Cardiac septum (tissue), 1 donor: ENCODE measurements at places on chromosomes 2 and 18. TPM values are rescaled to one million over a fixed set of nuclear protein-coding genes. Genes with fewer than 3 reads are reported as not detected.

The HOXD10 gene
- total RNA-seq = 0.16 TPM

The KIAA2012 gene
- total RNA-seq = not detected

The INO80C gene
- 21.8 TPM for total RNA-seq

The GPC1 gene
- 291 TPM for total RNA-seq

The CD8B2 gene
- total RNA-seq = not detected

The SPEG gene
- 199 TPM for total RNA-seq

The PLGLB2 gene
- 0.97 TPM for total RNA-seq

The ALK gene
- total RNA-seq = not detected

The DIPK1C gene
- total RNA-seq = 5.9 TPM

DNA sequence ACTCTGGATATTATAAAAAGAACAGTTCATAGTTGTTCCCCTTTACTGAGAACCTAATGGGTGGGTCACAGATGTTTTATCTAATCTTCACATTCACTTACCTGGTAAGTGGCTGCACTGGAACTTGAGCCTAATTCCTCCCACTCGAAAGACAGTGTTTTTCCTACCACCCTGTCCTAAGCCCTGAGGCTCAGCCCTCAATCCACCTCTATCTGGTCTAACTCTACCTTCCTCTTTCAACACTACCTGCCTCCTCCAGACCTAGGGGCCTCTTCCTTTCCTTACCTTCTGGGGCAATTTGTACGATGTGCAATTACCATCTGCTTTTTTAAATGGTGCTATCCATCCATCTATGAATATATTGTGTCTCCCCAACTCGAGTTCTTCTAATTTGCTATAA, 9.7 kb upstream of the KIF3C start:
- no peak for DNase-seq

GRCh38 chr2:19575641-19576040, 217.2 kb upstream of the OSR1 start:
- no peak for DNase-seq

DNA sequence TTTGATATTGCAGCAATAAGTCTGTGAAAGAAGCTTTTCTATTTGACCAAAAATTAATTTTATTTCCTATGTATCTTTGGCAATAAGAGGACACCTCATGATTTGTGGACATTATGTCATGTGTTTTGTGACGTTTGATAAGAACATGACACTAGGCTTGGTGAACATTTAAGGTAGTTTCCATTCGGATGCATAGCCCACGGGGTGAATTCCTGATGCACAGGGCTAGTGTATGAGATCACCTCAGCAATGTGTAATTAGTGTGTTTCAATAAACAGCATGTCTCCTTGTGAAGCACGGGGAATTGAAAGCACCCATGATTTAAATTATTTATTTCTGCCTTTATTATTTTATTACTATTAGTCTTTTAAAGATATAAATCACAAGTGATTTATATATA, 146.1 kb upstream of the LINC00305 start:
- DNase-seq = no peak

DNA sequence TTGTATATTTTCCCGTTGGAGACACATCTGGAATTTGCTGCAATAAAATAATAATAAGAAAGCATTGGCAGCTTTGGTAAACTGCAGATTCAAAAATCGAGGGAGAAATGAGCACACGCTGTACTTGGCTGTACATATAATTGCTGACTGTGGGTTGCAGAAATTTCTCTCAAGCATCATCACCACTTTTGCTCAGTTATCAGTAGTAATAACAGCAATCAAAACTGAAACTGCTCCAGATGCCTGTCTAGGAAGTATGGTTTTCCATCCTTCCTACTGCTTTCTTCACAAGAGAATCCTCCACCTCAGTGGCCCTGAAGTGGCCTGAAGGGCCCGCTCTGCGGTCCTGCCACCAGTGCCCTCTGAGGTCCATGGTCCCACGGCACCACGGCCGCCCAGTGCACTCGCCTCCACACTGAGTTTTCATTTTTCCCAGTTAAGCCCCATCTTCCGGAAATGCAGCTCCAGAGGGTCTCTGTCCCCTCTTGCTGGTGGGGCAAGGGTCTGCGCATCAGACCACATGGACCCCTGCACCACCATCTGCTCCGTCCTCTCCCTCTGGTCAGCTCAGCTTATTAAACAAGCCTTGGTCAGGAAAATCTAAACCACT, 3.9 kb downstream of the DUSP28 start:
- peak; percentile 50 for DNase-seq

DNA sequence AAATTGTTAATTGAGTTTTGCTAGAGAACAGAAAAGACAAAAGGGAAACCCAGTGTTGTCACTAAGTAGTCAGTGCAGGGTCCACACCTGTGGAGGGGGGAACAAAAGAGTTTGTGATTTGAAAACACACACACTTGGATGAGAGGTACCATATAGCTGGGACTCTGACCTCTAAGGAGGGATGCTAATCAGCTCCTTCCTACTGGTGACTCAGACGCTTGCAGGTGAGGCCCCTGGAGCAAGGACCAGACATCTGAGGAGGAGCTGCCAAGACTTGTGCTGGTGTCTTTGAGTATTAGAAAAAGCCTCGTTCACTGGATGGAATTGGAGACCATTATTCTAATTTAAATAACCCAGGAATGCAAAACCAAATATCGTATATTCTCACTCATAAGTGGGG, 146.4 kb upstream of the MAP2 start:
- DNase-seq = no peak

DNA sequence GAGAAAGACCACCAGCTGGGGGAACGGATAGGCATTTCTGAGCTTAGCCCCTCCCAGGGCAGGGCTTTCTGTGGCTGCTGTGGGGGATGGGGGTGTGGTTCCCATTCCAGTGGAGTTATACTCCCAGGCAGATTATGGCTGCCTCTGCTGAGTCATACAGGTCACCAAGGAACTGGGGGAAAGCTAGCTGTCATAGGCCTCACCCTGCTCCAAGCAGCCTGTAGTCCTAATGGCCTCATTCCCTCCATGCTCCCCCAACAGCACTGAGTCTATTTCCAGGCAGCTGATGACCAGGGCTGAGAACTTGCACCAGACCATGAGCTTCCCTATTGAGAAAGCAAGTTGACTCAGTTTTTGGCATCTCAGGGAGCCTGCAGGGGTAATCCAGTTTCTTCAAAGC, 87.1 kb downstream of the GPR39 start:
- DNase-seq = no peak

DNA sequence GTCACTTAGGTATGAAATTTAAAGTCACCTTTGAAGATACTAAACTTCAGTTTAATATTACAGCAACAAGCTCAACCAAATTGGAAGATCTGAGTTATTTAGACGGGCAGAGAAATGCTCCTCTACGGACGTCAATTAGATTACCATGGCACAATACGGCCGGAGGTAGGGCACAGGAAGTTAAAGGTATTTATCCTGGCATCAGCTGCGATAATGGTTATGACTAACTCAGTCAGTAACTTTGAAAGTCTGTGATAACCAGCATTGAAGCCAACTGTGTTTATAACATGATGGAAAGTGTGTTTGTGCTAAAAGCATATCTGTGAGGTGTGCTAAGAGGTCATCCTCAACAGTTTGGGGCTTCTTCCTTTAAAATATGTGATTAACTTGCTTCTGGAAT, 117.3 kb downstream of the WDSUB1 start:
- DNase-seq = no peak

DNA sequence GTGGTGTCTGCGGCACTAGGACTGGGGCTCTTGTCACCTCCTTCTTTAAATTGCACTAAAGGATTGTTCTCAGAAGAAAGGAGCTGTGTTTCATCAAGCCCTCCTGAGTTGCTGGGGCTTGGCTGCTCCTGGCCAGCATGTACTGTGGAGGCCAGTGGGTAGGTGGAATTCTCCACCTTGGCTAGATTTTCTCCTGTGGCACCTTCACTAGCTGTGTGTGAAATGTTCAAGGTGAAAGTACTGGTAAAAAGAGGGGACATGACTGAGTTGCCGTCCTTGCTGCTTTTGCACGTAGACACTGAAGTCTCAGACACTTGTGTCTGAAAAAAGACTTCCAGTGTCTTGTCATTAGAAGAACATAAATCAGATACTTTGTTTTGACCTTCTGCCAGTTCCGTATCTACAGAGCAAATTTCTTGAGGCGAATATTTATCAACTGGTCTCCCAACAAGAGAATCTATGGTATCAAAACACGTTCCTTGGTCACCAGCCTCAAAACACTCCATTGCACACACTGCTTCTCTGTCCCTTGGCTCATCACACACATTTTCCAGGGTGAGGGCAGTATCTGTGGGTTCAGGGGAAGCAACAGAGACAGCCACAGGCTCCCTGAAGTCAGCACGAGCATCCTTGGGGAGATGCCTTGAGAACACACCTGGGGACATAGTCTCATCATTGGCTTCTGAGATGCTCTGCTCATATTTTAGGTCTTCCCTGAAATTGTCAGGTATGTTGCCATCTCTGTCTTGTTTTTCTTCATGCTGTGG, 91.4 kb downstream of the ALPK2 start:
- DNase-seq = no peak

DNA sequence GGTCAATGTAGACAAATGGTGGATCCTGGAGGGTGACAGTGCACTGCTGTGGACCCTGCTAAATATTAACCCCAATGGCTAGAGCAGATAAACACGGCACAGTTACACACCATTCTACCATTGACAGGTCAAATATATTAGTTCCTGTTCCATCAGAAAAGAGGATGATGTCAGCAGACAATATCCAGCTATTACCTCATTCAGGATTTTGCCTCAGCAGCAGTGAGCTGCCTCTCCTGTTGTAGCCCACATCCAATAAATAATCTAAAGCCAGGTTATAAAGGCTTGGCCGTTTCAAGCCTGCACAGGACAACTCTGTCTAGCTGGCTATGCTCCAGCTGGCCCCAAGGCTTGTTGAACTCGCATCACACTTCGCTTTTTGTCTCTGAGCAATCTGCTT, 31.6 kb upstream of the NETO1 start:
- DNase-seq = no peak

DNA sequence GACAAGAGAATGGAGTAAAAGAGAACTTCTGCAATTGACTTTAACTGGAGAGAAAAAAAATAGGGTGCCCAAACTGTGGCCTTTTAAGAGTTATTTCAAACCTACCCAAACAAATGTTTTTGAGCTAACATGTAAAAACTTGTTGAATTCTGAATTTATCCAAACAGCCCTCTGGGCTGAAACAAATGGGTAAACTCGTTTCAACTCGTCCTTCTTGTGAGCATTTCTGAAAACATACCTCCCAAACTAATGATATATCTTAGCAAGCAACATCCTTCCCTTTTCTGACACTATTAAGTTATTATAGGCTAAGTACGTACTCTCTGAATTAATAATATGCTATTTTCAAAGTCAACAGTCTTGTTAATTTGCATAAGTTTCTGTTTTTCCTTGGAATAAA, 793.0 kb upstream of the ACVR2A start:
- DNase-seq = no peak

- DNase-seq = no peak
Observed at GRCh38 chr2:107006836-107007235, 120.9 kb upstream of the ST6GAL2 start.

- DNase-seq = no peak
Observed at GRCh38 chr2:23029951-23030350, 355.0 kb upstream of the KLHL29 start.

GRCh38 chr2:227390468-227391256, 2.9 kb upstream of the SCYGR1 start:
- no peak for DNase-seq

DNA sequence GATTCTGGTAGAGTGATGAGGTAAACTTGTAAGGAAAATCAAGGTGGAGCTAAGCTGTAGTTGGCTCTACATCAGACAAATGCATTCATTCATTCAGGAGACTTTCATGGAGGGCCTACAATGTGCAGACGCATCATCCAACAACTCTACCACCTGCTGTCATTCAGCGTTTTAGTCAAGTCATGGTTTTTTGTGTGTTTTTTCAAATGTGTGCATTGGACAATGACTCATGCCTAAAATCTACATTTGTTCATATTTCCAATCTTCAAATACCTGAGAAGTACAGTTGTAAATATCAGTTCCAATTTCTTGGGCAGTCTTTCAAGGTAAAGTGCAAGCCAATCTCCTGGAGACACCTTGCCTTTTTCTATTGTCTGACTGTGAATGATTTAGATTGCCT, 108.0 kb upstream of the LGALSL start:
- DNase-seq = no peak

- peak; percentile 71 for DNase-seq
Observed at GRCh38 chr2:158723921-158724802, 71.0 kb upstream of the DAPL1 start.

DNA sequence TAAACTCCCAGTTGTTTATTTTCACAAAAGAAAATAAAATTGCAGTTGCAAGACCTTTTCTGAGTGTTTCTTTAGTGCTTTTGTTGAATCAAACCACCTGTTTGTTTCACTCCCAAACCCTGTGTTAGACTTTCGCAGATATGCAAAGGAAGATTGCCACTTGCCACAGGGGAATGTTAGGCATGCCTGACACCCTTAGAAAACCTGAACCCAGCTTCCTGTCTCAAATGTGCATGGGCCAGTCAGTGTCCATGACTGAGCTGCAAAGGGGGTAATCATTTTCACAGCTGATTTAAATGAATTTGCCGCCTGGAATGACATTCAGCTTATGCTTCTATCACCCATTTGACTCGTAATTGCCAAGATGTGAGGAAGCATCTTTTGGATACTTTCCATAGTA, 17.5 kb downstream of the TGOLN2 start:
- DNase-seq = no peak

- DNase-seq = no peak
Observed at GRCh38 chr2:110883406-110883805, 151.0 kb downstream of the ACOXL start.

- DNase-seq = peak; percentile 63
Observed at GRCh38 chr2:233350708-233351107, 3.6 kb upstream of the DGKD start.

GRCh38 chr2:133338224-133338623, 230.0 kb downstream of the NCKAP5 start:
- no peak for DNase-seq

- no peak for DNase-seq
Observed at GRCh38 chr2:26873286-26873983, 25.5 kb downstream of the DPYSL5 start.

DNA sequence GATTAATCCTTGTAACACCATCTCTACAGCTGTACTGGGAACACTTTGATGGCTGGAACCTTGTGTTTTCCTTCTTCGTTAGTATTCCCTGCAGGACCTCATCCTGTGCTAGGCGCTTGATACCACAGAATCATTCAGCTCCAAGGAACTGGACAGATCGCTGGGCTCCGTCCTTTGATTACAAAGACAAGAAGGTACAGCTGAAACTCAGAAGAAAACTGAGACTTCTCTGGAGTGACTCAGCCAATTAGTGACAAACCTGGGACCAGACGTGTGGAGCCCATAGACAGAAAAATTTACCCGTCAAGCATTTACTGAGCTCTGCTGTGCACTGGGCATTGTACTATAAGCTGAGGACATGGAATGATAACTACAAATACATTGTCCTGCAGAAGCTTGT, 67.3 kb downstream of the NCKAP5 start:
- no peak for DNase-seq

- no peak for DNase-seq
Observed at GRCh38 chr2:33488715-33489540, 12.5 kb downstream of the RASGRP3 start.
